Activated T-cell treated with anti-CD3 and anti-CD28 coated beads, Interleukin-2, amount 50 U/mL, for 1 hour (primary cell): ENCODE measurements at places on chromosomes 2 and 18.

DNA sequence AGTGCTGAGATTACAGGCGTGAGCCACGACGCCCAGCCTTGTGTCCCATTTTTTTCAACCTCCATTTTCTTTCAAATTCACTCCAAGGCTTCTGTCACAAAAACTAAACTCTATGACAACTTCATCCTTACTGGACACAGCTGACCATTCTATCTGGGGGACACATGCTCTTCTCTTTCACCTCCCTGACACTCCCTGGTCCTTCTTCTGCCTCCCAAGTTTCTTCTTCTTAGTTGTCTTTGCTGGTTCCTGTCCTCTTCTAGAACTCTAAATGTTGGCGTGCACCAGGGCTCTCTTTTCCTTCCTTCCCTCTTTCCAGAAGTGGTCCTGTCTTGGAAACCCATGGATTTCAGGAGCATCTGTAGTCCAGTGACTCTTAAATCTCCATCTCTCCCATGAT is 40.1 kb upstream of the LPIN2 start:
- DNase-seq, result no peak

GRCh38 chr2:197073701-197074433 is 147.4 kb upstream of the PGAP1 start:
- no peak for DNase-seq

- DNase-seq, result no peak
Observed at GRCh38 chr2:74259191-74259590, 60.8 kb downstream of the MTHFD2 start.

- no peak for DNase-seq
Observed at GRCh38 chr2:7053650-7054265, 136.5 kb downstream of the RNF144A start.

GRCh38 chr18:9233771-9234440 is 97.3 kb downstream of the ANKRD12 start:
- DNase-seq, result no peak

- DNase-seq, result no peak
Observed at GRCh38 chr2:223560749-223561435, 41.3 kb downstream of the SCG2 start.

GRCh38 chr2:212480447-212480846 is 58.2 kb downstream of the ERBB4 start:
- DNase-seq, result no peak

DNA sequence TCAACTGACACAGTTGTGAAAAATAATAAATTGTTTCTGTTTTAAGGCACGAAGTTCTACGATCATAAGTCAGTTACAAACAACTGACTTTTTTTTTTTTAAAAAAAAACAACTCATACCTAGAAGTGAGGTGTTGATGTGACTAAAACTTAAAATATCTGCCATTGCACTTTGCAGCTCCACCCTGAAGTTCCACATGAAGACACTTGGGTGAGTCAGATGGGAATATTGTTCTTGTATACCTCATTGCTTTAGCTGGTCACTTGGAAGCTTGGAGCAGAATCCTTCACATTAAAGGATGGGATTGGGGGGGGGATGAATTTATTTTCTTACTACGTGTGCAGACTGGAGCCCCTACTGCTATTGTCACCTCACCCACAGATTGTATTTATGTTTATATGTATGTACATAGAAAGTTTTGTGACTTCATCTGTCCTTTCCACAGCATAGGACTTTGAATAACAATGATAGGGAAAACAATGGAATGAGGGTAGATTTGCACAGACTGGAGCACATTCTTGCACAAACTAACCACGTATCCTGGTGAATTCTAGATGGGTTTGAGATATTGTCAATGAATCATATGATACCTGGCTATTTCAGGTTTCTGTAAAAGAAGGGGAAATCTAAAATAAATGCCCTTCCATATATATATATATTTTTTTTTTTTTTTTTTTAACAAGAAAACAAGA is 57.9 kb upstream of the ARHGAP15 start:
- no peak for DNase-seq

GRCh38 chr18:70452501-70452900 is 163.7 kb downstream of the SOCS6 start:
- no peak for DNase-seq

- DNase-seq, result peak; percentile 26
Observed at GRCh38 chr2:207473049-207473930, 56.5 kb upstream of the CREB1 start.
